Cortex of kidney (tissue), 1 donor: ENCODE measurements at places on chromosomes 3 and 15.

DNA sequence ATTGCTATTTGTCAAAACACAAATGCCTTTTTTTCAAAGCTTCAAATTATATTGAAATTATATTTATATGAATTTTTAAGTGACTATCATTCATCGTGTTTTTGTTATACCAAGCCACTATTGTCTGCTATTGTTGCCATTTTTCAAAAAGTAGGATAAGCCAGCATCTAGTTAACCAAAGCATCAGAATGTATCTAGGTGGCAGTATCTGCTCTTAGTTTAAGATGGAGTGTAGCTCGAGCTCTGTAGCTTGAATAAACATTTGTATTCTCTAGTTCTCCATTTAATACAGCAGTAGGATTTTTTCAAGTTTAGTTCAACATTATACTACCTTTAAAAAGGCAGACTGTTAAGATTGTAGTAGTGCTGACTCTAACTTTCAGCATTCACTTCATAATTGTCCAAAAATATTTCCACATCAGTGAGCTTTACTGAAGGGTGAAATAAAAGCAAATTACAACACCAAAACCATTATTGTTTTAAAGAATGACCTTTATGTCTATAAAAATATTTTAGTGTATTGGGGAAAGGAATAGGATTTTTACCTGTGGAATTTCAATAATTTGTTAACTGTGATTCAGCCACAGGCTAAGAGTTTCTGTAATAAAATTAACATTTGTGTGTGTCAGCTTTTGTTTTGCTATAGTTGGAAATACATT, 19.6 kb upstream of the C15orf61 start:
- no peak for DNase-seq

DNA sequence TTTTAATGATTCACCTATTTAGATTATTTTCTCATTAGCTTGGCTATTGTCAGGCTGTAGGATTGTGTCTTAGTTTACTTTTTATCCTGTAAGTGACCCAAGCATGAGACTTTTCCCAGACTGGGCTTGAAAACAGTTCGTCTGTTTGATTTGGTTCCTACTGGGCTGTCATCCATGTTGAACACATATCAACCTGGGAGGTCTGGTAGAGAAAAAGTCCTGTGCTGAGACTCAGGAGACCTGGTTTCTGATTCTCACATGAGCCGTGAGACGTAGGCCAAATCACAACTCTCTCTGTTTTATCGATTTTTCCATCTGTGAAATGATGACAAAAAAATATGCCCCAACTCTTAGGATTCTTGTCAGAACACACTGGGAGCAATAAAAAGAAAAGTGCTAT, 98.8 kb upstream of the GALNT15 start:
- DNase-seq, result no peak

DNA sequence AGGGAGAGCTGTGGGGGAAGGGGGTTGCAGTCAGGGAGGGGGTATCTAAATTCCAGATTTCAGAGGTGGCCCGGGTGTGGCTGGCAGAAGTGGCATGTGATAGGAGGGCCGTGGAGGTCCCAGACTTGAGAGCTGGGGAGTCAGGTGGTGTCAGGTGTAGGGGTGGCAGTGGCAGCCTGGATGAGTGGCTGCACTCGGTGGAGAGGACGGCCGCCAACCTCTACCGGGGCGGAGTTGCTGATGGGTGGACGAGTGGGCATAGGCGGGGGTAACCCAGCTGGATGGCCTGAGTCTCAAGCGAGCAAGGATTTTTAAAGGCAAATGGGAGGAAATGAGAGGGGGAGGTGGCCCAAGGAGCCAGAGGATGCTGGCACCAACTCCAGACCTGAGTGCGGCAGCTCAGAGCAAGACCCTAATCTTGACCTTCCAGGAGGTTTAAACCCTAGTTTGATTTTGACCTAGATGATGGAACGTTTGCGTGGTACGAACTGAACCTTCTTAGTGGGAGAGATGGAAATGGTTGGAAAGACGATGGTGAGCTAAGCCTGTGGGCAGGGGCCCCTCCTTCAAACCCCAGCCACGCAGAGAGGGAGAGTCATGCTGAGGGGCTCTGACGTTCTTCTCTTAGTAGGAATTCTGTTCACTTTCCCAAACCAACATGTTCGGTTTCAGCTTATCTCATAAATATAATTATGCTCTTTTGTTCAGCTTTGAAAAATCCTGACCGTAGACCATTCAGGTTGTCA, 8.0 kb downstream of the TRAK1 start:
- DNase-seq, result no peak

DNA sequence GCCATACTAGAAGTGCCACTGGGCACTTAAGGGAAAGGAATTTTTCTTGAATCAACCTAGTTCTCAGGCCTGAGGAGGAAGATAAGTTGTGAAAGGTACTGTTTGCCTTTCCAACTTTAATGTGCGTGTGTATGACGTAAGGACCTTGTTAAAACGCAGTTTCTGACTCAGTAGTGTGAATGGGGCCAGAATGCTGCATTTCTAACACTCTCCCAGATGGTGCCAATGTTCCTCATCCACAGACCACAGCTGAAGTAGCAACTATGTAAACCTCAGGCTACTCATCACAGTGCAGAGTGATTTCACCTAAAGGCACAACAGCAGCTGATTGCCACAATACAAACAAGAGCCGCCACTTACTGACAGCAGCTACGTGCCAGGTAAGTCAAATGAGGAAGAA, 103.6 kb downstream of the OTOL1 start:
- DNase-seq, result no peak

GRCh38 chr3:58952128-58952917, 97.5 kb downstream of the CFAP20DC start:
- DNase-seq, result no peak

DNA sequence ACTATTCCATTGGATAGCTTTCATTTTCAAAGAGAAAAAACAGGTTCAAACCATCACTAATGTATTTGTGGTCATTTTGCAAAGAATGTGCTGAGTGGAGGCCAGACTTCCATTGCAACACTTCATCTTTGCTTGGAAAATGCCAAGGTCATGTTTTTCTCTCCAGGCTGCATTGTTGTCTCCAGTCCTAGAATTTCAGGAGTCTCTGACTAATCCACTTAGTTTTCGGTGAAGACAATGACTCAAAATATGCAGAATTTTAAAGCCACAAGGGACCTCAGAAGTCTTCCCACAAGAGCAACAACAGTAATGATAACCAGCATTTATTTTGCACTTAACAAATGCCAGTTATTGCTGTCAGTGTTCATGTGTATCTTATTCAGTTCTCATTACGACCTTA, 277.0 kb downstream of the RYR3 start:
- DNase-seq, result no peak

DNA sequence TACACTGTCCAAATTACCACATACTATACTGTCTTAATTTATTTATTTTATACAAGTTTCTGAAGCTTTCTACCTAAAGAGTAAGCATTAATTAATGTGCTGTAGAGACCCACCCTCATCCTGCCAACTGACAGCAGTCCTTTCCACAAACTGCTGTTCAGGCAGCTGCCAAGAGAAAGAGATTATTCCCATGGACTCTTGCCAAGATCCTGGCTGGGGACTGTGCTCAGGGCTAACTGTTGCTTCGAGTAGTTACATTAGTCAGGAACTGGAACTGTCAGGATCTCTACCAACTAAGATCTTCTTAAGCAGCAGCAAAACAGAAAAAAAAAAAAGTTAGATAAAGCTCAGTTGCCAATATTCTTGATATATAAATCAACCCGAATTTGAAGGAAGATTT, 398.8 kb downstream of the MECOM start:
- DNase-seq, result no peak

- no peak for DNase-seq
These were observed 47.2 kb upstream of the ATP2B2 start for GRCh38 chr3:10552631-10552943.

GRCh38 chr3:45950686-45951600, 7.7 kb downstream of the CXCR6 start:
- DNase-seq, result no peak

GRCh38 chr3:122406198-122406597, 9.7 kb downstream of the WDR5B start:
- no peak for DNase-seq

DNA sequence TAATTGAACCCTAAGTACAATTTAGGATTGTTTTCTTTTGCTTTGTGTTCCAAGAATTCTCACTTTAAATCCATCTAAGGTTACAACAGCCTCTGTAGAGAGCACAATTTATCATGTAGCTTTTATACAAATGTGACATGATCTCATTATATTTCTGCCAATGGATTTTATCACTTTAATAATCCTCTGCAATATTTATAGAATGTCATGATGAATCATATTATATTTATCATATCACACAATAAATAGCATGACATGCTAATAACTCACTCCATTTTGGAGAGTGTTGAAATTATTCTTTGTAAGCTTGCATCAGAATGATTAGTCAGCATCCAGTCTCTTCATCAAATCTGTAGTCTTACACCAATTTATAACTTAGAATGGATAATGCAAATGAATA, 280.6 kb upstream of the ZNF717 start:
- no peak for DNase-seq

- no peak for DNase-seq
These were observed 14.0 kb downstream of the VILL start for GRCh38 chr3:38004415-38005075.

- DNase-seq, result no peak
These were observed 1.2 kb downstream of the GP5 start for GRCh38 chr3:194397757-194398312.

GRCh38 chr3:94735354-94735753, 672.5 kb downstream of the NSUN3 start:
- DNase-seq, result no peak

DNA sequence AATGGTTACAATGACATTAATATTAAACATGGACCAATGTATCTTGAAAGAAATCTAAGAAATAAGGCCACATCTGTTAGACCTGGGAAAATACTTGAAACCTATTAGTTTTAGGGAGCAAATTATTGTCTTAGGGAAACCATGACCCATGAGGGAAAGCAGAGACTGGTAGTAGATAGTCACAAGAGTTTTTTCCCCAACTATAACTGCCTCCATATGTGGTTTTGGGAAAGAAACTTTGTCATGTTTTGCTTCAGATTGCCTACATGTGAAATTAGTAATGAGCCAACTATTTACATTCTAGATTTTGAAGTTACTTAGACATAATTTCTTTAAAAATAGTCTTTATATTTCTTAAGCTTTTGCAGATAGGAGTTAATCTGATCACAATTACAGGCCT, 474.9 kb downstream of the ROBO2 start:
- DNase-seq, result no peak

GRCh38 chr3:27319847-27320526, 49.2 kb downstream of the NEK10 start:
- DNase-seq, result no peak

DNA sequence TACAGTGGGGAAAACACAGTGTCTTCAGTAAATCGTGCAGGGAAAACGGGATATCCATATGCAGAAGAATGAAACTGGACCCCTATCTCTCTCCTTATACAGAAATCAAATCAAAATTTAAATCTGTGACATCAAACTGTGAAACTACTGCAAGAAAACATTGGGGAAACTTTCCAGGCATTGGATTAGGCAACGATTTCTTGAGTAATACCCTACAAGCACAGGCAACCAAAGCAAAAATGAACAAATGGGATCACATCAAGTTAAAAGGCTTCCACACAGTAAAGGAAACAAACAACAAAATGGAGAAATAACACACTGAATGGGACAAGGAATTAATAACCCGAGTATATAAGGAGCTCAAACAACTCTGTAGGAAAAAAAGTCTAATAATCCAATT, 165.3 kb downstream of the PLCL2 start:
- no peak for DNase-seq

DNA sequence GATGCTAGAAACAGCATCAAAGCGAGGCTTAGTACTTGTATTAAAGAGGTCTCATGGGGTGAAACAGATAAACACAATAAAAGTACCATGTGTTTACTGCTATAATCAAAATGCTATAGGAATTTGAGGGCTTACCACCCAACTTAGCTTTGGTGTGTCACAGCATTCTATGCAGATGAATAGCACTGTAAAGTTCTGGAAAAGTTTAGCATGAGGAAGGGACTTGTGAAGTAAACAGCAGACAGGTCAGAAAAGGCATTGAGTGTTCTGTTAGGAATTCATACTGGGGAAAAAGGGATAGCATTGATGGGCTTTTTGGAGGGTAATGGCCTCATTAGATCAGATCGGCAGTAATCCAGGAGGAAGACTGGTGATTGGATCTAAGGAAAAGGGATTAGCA, 505.3 kb downstream of the NLGN1 start:
- DNase-seq, result no peak

GRCh38 chr3:66702126-66702525, 201.3 kb upstream of the LRIG1 start:
- no peak for DNase-seq

- DNase-seq, result no peak
These were observed 7.8 kb downstream of the DCBLD2 start for GRCh38 chr3:98893740-98894139.

DNA sequence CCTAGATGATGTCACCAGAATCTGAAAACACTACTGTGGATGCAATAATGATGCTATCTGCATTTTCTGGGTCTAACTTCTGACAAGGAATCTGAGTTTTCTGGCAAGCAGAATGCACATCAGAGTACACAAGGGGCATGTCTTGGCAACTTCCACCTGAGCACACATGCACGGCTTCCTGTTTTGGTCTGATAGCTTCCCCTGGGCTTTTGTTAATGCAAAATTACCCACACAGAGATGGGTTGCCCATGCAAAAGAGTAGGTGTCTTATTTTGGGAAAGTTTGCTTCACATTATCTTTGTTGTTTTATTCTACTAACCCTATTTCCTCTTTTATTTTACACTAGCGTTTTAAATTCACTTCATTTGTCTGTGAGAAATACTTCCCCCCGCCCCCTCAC, 74.2 kb upstream of the SATB1 start:
- no peak for DNase-seq

- DNase-seq, result no peak
These were observed 121.5 kb downstream of the PTPRG start for GRCh38 chr3:61682671-61683548.

DNA sequence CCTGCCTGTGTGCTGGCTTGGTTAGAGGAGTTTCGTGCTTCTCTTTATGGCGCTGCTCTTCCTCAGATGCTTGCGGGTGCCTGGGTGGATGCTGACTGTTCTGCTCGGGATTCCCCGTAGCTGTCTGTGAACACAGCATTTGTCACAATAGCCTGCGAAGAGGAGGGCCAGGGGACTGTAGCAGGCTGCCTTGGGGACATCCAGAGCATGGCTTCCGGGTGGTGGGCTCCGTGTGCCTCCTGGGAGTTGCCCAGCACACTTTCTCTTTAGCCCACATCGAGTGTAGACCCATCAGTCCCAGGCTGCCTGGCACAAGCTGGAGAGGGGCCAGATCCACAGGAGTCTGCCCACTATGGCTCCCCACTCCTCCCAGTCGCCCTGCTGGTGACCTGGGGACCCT, 22.4 kb downstream of the LRRK1 start:
- DNase-seq, result no peak
